ENCODE measurements at places on chromosomes 5 and 9. TPM values are rescaled to one million over a fixed set of nuclear protein-coding genes. Genes with fewer than 3 reads are reported as not detected.

DNA sequence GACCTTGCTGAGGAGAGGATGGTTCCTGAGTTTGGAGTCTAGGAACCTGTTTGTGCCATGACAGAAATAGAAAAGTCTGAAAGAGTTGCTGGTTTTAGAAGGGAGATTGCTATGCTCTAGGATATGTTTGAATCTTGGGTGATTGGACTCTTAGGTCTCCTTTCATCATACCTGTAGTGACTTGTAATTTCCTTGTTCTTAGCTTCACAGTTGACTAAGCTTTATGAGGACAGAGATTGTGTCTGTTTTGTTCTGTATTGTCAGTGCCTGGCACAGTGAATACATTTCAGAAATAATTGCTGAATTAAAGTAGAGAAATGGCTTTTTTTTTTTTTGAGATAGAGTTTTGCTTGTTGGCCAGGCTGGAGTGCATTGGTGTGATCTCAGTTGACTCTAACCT lies 31.5 kb downstream of the GAPVD1 start:
- DNase-seq, result no peak

- DNase-seq, result no peak
Measured at GRCh38 chr9:130498918-130499698, 54.3 kb downstream of the ASS1 start.

DNA sequence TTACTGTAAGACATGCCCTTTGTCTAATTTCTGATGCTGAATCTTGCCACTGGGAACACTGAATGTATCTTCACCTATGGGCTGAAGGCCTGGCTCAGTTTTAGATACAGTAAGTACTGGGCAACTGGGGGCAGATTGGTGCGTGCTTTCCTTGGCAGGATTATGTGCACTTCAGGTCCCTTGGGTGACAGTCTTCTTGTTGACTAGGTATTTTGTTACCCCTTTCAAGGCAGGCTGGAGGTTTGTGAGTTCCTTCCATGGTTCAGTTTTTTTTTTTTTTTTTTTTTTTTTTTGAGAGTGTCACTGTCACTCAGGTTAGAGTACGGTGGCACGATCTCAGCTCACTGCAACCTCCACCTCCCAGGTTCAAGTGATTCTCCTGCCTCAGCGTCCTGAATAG lies 7.6 kb downstream of the ZMAT2 start:
- no peak for DNase-seq

DNA sequence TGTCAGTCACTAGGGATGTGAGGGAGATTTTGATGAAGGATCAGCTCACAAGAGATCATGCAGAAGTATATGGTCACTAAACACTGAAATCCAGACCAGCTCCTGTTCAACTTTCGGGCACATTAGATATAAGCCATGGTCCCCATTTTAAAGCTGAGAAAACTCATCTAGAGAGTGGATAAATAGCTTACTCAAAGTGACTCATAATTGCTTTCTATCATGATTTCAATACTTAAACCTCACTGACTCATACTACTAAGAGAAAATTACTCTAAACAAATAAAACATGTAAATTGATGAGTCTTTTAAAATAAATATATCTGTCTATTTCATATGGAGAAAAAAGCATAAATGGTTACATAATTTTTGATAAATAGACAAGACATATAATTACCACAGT lies 567.7 kb downstream of the TLR4 start:
- DNase-seq, result no peak

DNA sequence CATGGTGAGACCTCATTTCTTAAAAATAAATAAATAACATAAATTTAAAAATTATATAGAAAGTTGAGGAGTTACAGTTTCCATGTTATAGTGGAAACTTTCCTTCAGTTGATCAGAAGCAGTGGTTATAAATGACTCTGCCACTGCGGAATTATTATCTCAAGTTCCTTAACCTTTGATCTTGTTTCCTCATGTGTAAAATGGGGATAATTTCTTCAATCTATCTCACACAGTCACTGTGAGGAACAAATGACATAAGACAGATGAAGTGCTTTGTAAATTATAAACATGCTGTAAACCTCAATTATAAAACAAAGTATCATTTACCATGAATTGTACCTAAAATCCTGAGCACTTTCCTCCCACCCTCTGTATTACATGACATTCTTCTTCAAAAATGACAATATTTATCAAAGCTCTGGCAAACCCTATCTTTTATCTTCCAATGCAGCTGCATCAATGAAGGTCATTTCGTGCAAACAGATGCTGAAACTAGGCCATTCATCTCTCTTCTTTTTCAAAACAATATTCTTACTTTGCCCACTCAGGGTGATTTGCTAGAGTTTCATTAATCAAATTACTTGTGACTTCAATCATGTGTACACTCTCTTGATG lies 46.8 kb downstream of the TMEM245 start:
- DNase-seq, result no peak

The FBP2 gene
- total RNA-seq, result not detected

The BSPRY gene
- total RNA-seq, result 0.28 TPM
